Naive B cell (primary cell): ENCODE measurements at places on chromosomes 12 and 14.

DNA sequence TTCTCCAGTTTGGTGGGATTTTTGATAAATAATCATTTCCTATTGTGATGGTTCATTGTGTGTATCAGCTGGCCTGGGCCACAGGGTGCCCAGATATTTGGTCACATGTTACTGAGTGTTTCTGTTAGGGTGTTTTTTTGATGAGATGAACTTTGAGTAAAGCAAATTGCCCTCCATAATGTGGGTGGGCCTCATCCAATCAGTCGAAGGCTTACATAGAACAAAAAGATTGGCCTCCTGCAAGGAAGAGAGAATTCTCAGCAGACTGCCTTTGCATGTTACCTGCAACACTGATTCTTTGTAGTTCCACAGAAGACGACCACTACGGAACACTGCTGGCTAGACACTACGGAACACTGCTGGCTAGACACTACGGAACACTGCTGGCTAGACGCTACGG is 441.6 kb downstream of the GLT1D1 start:
- H3K36me3 ChIP-seq = no peaks in the 10 kb centered on the region
- no peak overlapping the region for H3K4me3 ChIP-seq
- no peak for DNase-seq
- no peaks in the 10 kb centered on the region for H3K27me3 ChIP-seq
- H3K4me1 ChIP-seq = no peaks in the 10 kb centered on the region
- H3K27ac ChIP-seq = no peak overlapping the region

DNA sequence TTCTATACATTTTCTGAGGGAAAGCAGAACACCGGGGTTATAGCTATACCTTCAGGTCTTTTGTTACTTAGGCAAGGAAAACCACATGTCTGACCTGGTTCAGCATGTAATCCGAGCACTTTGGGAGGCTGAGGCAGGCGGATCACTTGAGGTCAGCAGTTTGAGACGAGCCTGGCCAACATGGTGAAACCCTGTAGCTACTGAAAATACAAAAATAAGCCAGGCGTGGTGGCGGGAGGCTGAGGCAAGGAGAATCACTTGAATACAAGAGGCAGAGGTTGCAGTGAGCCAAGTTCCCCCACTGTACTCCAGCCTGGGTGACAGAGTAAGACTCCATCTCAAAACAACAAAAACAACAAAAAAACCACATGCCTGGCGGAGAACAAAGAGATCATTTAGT is 177.6 kb downstream of the ACSS3 start:
- no peaks in the 10 kb centered on the region for H3K27me3 ChIP-seq
- H3K27ac ChIP-seq = no peak overlapping the region
- no peaks in the 10 kb centered on the region for H3K36me3 ChIP-seq
- H3K4me3 ChIP-seq = no peak overlapping the region
- H3K4me1 ChIP-seq = no peaks in the 10 kb centered on the region

- no peak overlapping the region for H3K4me3 ChIP-seq
Observed at GRCh38 chr14:38074754-38075153, 132.9 kb upstream of the SSTR1 start.

- H3K27me3 ChIP-seq = peaks cover 52% of the 10 kb centered on the region
- H3K4me3 ChIP-seq = no peak overlapping the region
- DNase-seq = no peak
- no peak overlapping the region for H3K27ac ChIP-seq
Observed at GRCh38 chr12:75888874-75889613, 142.5 kb downstream of the PHLDA1 start.

DNA sequence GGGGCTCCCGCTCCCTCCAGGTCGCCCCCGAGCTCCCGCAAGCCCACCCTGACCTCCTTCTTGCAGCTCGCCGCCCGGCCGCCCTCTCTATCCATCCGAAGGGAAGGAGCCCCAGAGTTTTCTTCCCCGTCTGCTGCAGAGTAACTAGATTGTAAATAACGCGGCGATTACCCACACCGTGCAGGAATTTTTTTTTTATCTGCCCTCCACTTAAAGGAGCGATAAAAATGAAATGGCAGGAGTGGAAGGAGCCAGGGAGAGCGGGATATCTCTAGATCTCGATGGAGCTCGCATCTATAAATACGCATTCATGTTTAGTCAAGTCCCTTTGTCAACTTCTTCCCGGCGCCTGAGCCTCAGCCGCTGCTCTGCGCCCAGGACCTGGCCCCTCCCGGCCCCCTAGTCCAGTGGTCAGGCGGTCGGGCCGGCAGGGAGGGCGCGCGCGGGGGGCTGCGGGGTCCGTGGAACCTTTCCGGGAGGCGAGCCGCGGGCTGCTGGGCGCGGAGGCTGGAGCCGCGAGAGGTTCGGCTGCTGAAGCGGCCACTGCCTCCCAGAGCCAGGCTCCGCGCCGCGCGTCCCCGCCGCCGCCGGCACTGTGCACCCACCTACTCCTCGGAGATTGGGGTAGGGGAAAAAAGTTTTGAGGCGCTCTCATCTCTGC is 386.0 kb downstream of the BCAT1 start:
- no peaks in the 10 kb centered on the region for H3K36me3 ChIP-seq
- H3K4me3 ChIP-seq = peak overlapping the region; percentile 94
- DNase-seq = peak; percentile 24
- H3K4me1 ChIP-seq = peaks cover 28% of the 10 kb centered on the region

DNA sequence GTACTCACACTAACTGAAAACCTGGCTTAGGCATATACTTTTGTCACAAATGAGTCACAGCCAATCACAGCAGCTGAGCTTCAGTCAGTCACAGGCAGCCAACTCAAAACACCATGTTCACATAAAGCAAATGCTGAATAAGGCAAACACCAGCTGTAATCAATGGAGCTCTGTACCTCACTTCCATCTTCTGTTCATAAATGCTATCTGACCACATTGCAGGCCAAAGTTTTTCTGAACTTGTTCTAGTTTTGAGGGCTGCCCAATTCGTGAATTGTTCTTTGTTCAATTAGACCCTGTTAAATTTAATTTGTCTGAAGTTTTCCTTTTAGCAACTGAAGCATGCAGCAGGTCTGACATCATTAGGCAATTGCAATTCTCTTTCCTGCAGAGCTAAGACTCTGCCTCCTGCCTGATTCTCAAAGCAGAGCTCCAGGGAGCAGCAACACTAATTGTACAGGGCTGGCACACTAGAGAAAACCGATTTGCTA is 129.9 kb downstream of the WIF1 start:
- no peaks in the 10 kb centered on the region for H3K36me3 ChIP-seq
- peaks cover 44% of the 10 kb centered on the region for H3K27me3 ChIP-seq
- H3K4me3 ChIP-seq = no peak overlapping the region
- no peak overlapping the region for H3K27ac ChIP-seq
- DNase-seq = no peak

- H3K4me1 ChIP-seq = peaks cover 14% of the 10 kb centered on the region
- no peak for DNase-seq
- no peaks in the 10 kb centered on the region for H3K36me3 ChIP-seq
- no peak overlapping the region for H3K27ac ChIP-seq
- H3K27me3 ChIP-seq = no peaks in the 10 kb centered on the region
Observed at GRCh38 chr14:96895658-96896271, 98.6 kb downstream of the VRK1 start.

- H3K4me3 ChIP-seq = no peak overlapping the region
- no peak overlapping the region for H3K27ac ChIP-seq
- H3K4me1 ChIP-seq = no peaks in the 10 kb centered on the region
- no peak for DNase-seq
- H3K27me3 ChIP-seq = peaks cover 10% of the 10 kb centered on the region
Observed at GRCh38 chr12:43293396-43293795, 258.6 kb downstream of the ADAMTS20 start.

- peak; percentile 27 for DNase-seq
- H3K4me3 ChIP-seq = peak overlapping the region; percentile 60
- H3K27me3 ChIP-seq = no peaks in the 10 kb centered on the region
- peaks cover 62% of the 10 kb centered on the region for H3K4me1 ChIP-seq
Observed at GRCh38 chr14:91873471-91874415, 6.4 kb upstream of the TC2N start.

GRCh38 chr12:132150780-132151144 is 6.5 kb downstream of the NOC4L start:
- H3K27ac ChIP-seq = no peak overlapping the region
- peaks cover 14% of the 10 kb centered on the region for H3K4me1 ChIP-seq
- no peak overlapping the region for H3K4me3 ChIP-seq
- no peaks in the 10 kb centered on the region for H3K27me3 ChIP-seq

- no peak overlapping the region for H3K27ac ChIP-seq
- no peak for DNase-seq
- no peak overlapping the region for H3K4me3 ChIP-seq
- H3K27me3 ChIP-seq = no peaks in the 10 kb centered on the region
Observed at GRCh38 chr14:100796946-100797345, 29.0 kb upstream of the MEG3 start.

GRCh38 chr12:120851444-120851843 is 52.7 kb downstream of the SPPL3 start:
- H3K27me3 ChIP-seq = no peaks in the 10 kb centered on the region
- peaks cover 45% of the 10 kb centered on the region for H3K4me1 ChIP-seq
- peak overlapping the region; percentile 42 for H3K4me3 ChIP-seq
- H3K36me3 ChIP-seq = no peaks in the 10 kb centered on the region

DNA sequence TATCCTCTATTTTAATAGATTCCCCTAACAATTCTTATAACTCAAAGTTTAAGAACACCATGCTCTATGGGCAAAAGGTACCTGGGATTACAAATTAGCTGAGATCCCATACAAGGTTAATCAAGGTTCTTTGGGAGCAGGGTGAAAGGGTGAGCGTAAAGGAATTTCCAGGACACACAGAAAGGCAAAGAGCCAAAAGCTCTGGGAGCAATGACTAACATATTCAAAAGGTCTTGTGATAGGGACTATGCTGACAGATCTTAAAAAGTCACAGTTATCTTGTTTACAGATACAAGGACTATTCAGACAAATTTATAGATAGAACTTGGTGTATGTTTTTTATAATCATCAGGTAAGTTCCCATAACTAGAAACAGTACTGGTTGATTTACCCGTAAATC is 19.5 kb upstream of the PPFIBP1 start:
- no peaks in the 10 kb centered on the region for H3K27me3 ChIP-seq
- H3K4me1 ChIP-seq = no peaks in the 10 kb centered on the region
- no peak overlapping the region for H3K4me3 ChIP-seq
- no peak for DNase-seq
- no peaks in the 10 kb centered on the region for H3K36me3 ChIP-seq
- H3K27ac ChIP-seq = no peak overlapping the region

DNA sequence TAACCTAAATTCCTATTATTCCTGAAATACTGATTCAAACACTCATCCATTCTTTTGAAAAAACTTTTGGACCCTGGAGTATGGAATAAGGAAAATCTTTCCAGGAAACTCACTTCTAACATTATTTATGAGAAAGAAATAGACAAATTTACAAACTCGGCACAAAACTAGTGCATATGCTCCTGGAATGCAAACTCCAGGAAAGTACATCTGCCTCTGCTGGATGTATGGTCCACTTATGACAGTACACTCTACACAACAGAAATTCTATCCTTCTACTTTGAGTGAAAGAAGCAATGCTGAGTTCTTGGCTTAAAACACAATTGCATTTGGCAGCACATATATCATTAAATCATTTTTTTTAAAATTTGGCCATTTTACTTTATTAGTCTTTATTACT is 700.5 kb upstream of the STXBP6 start:
- no peak overlapping the region for H3K27ac ChIP-seq
- H3K27me3 ChIP-seq = no peaks in the 10 kb centered on the region
- no peaks in the 10 kb centered on the region for H3K4me1 ChIP-seq
- no peaks in the 10 kb centered on the region for H3K36me3 ChIP-seq
- no peak overlapping the region for H3K4me3 ChIP-seq

- DNase-seq = no peak
- H3K4me1 ChIP-seq = no peaks in the 10 kb centered on the region
- H3K4me3 ChIP-seq = no peak overlapping the region
Observed at GRCh38 chr12:75883241-75883640, 148.3 kb downstream of the PHLDA1 start.

GRCh38 chr12:67449591-67450052 is 180.5 kb downstream of the CAND1 start:
- H3K36me3 ChIP-seq = peaks cover 4% of the 10 kb centered on the region
- DNase-seq = no peak
- peaks cover 18% of the 10 kb centered on the region for H3K27me3 ChIP-seq
- H3K27ac ChIP-seq = peak overlapping the region; percentile 27
- peaks cover 30% of the 10 kb centered on the region for H3K4me1 ChIP-seq
- H3K4me3 ChIP-seq = peak overlapping the region; percentile 13

DNA sequence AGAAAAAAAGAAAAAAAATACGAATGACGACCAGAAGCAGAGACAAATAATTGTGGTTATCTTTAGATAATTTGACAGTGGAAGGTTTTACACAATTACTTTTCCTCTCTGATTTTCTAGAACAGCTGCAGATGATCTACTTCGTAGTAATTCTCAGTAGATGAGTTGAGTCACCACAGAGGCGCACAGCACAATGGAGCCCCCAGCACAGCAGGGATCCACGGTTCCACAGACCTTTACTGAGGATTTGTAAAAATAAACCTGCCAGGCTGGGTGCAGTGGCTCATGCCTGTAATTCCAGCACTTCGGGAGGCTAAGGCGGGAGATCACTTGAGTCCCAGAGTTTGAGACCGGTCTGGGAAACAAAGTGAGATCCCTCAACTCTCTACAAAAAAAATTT is 29.3 kb downstream of the AMN start:
- H3K27me3 ChIP-seq = no peaks in the 10 kb centered on the region
- no peak for DNase-seq
- peaks cover 16% of the 10 kb centered on the region for H3K36me3 ChIP-seq
- H3K4me3 ChIP-seq = no peak overlapping the region
- H3K27ac ChIP-seq = no peak overlapping the region

DNA sequence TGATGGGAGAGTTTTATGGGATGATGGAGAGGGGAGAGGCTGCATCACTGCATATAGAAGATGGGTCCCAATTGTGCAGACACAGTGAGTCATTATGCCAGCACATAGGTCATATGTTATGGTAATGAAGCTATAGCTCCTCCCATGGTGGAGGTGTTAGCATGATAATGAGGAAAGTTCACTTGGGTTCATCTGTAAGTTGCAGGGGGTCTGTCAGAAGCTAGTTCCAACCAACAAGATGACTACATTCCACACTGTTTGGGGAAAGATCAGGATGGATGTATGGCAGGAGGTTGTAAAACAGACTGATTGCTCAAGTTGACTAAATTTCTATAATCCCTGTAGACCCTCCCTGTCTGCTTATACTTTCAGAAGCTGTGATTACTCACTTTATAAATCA is 561.3 kb downstream of the C12orf50 start:
- no peak overlapping the region for H3K27ac ChIP-seq
- no peak for DNase-seq
- no peaks in the 10 kb centered on the region for H3K36me3 ChIP-seq
- no peaks in the 10 kb centered on the region for H3K4me1 ChIP-seq
- H3K4me3 ChIP-seq = no peak overlapping the region

GRCh38 chr14:71651228-71651627 is 281.0 kb upstream of the RGS6 start:
- peaks cover 68% of the 10 kb centered on the region for H3K36me3 ChIP-seq
- no peak for DNase-seq
- no peak overlapping the region for H3K4me3 ChIP-seq
- H3K27ac ChIP-seq = no peak overlapping the region
- H3K4me1 ChIP-seq = peaks cover 4% of the 10 kb centered on the region
- H3K27me3 ChIP-seq = no peaks in the 10 kb centered on the region

DNA sequence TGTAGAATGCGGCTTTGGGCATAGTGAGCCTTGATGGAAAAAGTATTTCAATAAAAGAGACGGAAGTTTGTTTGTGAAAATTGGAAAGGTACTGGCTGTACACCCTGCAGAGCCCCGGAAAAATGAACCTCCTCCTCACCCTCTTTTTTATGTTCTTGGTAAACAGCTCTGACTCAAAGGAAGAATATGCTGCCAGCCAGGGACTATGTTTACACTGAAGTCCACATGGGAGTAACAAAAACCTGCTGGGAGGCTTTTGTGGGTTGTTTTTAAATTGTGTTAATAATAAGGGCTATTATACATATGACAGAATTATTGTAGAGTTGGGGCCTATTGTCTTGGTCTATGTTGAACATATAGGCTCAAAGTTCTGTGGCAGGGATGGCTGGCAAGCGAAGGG is 70.7 kb downstream of the TTC8 start:
- H3K4me3 ChIP-seq = no peak overlapping the region
- no peak overlapping the region for H3K27ac ChIP-seq
- H3K4me1 ChIP-seq = no peaks in the 10 kb centered on the region
- no peaks in the 10 kb centered on the region for H3K36me3 ChIP-seq
- no peak for DNase-seq
